ENCODE measurements at places on chromosomes 5 and 9. TPM values are rescaled to one million over a fixed set of nuclear protein-coding genes. Genes with fewer than 3 reads are reported as not detected.

GRCh38 chr9:794386-794785, 47.1 kb upstream of the DMRT1 start:
- DNase-seq = no peak

The BARHL1 gene
- polyA plus RNA-seq = not detected

DNA sequence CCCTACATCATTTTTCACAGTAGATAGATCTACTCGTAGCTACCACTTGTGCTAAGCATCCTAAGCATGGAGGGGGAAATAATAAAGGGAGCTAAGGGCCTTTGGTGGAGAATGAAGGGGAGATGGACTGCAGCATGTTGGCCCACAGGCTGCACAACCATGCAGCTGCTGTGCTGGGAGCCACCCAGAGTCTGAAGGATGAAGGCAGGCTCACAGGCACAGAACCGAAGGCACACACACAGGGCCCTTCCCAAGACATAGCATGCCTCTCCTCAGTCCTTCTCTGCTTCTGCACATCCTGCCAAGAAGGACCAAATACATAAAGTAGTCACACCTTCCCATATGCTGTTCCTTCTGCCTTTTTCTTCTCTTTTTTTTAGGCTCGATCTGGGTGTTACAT, 6.6 kb downstream of the FAM193B start:
- DNase-seq = no peak

DNA sequence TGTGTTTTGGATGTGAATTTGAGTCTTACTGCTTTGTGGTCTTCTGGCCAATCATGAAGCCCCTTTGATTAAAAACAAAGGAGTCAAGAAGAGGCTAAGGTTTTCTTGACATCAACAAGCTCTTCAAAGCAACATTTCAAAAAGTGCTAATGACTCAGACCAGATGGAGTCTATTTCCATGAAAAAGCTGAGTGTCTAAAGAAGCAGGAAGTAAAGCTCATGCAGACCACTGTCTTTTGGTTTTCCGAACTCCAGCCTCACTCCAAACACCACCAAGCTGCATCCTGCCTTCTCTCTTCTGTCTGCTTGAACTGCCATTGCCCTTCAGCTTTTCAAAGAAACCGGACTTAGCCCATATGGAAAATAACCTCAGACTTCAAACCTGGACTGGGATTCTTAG, 115.2 kb downstream of the PRDM6 start:
- no peak for DNase-seq

The ARAP3 gene
- 0.25 TPM for polyA plus RNA-seq

- DNase-seq = no peak
These were observed 112.3 kb upstream of the SMIM23 start for GRCh38 chr5:171673328-171673727.

GRCh38 chr5:143314659-143315058, 88.8 kb downstream of the NR3C1 start:
- DNase-seq = no peak

DNA sequence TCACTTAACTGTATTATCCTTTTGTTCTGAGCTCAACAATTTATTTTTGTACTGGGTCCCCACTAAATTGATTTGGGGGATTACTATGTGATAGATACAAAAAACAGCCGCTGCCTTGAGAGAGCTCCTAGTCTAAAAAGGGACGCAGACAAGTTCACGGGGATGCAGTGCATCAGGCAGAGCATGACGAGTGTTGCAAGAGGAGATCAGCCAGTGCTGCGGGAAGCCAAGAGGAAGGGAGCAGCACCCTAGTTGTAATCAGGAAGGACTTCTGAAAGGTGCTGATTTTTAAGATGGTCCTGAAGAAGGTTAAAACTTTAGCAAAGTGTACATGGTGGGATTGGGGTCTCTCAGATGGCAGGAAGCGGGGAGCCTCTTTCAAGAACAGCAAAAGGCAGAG, 15.8 kb downstream of the GALNT10 start:
- DNase-seq = no peak

DNA sequence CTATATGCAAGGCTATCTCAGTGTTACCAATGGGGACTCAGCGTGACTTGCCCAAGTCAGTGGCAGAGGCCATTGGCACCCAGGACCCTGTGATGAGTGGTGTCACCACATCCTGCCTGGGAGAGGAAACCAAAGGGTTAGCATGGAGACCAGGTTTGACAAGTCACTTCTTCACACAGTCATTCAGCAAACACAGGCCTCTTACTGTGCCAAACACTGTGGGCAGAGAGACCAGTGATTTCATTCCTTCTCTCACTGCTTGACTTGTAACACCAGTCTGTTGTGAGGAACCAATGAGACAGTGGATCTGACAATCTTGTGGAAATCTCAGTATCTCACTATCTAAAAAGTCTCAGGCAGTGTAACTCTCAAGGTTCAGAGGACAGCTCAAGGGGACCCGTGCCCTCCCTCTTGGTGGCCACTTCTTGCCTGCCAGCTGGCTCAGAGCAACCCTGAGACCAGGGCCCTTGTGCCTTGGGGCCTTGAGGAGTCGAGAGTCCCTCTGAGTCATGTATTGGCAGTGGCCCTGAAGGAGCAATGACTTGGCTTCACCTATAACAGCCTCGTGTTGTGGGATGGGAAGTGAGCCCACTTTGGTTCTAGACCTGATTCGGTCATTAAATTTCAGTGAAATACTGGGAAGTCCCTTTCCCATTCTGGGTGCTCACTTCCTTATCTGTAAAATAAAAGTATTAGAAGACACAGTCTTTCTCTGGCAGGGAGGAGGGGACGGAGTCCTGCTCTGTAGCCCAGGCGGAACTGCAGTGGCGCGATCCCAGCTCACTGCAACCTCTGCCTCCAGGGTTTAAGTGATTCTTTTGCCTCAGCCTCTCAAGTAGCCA, 1.6 kb downstream of the FABP6 start:
- no peak for DNase-seq

DNA sequence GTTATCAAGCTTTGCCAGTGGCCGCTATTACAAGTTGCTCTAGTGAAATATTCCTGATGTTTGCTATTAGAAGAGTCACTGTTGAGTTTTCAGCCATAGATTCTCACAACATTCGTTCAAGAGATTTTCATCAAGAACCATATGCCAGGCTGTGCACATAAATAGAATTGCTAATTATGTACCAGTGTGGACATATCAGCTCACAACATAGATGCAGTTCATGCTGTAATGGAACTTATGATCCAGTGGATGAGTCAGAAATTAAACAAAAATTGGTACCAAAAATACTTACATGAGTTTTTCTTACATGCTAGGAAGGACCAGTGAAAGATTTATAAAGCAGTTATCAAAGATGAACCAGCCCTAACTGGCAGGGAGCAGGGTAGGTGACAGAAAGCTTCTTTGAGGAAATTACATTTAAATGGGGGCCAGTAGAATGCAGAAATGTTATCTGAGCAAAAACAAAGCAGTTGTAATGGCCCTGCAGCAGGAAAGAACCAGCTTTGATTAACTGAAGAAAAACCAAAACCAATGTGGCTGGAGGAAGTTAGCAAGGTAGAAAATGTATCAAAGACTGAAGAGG, 404.2 kb downstream of the DNAH5 start:
- DNase-seq = no peak

- no peak for DNase-seq
These were observed 11.8 kb upstream of the TGFBI start for GRCh38 chr5:136016945-136017530.

- DNase-seq = no peak
These were observed 159.8 kb downstream of the ADGRV1 start for GRCh38 chr5:90718387-90718786.

DNA sequence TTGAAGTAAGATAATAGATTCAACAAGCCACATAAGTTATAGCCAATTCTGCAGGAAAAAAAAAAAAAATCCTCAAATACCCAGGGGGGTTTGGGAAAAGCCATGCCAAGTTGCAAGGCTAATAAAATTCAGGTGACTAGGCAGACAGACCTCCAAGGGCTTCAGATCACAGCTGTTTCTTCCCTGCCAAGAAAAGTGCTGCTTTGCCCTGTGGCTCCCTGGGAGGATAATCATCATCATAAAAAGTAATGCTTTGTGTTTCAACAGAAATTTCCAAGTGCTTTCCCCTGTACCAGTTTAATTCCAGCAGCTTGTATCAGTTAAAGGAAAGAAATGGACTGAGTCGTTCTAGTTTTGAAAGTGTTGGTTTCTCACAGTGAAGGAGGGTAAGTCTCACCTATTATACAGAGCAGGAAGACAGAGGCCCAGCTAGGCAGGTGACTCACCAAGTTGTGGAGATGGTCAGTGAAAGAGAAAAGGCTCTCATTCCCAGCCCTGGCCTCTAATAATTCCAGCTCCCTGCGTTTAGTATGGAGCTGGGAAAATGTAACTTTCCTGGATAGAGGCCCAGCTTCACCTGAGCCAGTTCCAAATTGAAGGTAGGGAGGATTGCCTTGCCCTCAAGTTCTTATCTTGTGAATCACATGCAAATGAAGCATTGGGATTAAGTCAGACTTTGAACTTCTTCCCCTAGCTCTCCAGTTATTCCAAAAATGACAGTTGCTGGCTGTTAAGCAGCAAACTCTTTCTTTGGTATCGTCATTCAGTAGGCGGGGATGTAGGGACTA, 263.4 kb downstream of the GRIA1 start:
- DNase-seq = no peak

GRCh38 chr5:79630444-79630843, 18.2 kb downstream of the TENT2 start:
- DNase-seq = no peak

- no peak for DNase-seq
These were observed 132.7 kb upstream of the SLC12A2 start for GRCh38 chr5:127950707-127951391.

GRCh38 chr5:80739057-80739456, 84.3 kb upstream of the DHFR start:
- DNase-seq = no peak

DNA sequence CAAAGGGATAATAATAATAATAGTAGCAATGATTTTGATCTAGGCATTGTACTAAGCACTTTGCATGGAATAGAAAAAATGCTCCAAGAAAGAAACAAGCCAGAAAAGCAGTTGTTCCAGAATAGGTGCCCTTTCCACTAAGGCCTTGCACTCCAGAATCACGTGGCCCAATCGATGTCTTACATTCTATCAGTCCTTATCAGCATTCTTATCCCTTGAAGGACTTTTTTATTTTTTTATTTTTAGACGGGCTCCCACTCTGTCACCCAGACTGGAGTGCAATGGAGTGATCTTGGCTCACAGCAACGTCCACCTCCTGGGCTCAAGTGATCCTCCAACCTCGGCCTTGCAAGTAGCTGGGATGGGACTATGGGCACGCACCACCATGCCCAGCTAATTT, 36.5 kb downstream of the PDZD2 start:
- DNase-seq = no peak

DNA sequence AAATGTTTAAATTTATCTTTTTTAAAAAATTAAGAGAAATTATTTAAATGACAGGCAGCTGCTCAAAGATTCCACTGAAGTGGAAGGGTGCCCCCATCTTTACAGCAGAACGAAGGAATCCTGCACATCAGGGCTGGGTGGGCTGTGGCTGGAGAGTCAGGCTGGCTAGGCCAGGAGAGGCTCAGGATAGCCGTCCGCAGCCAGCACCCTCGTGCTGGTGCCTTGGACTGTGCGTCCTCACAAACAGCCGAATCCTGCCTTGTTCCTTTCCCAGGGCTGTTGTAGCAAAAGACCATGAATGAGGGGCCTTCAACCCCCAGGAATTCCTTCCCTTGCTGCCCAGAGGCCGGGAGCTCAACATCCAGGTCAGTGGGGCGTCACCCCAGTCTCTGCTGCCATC, 64.6 kb upstream of the FCN1 start:
- DNase-seq = no peak

The CDC25C gene
- polyA plus RNA-seq = not detected

- peak; percentile 77 for DNase-seq
These were observed 23.6 kb downstream of the PCDHGC5 start for GRCh38 chr5:141512390-141512910.

- DNase-seq = no peak
These were observed 7.0 kb upstream of the MRNIP start for GRCh38 chr5:179865491-179866240.

DNA sequence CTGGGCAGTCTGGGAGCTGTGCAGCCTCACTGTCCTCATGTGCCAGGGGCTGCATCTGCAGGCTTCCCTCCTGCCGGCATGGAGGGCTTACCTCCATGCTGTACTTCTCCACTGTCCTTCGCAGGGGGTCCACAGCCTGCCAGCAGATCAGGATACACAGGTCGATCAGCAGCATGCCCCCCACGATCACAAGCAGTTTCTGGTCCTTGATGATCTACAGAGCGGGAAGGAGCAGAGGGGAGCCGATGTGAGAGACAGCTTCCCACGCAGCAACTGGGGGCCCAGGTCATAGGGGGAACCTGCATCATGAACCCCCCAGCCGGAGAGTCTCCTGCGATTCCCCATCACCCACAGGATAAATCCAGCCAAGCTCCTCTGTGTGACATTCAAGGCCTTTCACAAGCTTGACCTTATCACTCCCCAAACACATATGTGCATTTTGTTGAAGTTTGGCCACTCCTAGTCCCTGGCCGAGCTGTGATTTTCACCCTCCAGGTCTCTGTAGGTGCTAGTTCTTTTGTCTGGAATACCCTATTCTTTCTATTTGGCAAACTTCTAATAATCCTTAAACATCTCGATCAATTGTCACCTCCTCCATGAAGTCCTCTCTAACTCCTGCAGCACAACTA, 107.3 kb upstream of the TBC1D2 start:
- no peak for DNase-seq

The GOLPH3 gene
- 23.3 TPM for polyA plus RNA-seq

GRCh38 chr9:98135938-98136337, 16.9 kb upstream of the TRIM14 start:
- DNase-seq = no peak

- no peak for DNase-seq
These were observed 657.8 kb downstream of the TLE1 start for GRCh38 chr9:81031422-81032029.

GRCh38 chr5:168357876-168358275, 66.4 kb downstream of the WWC1 start:
- DNase-seq = no peak

The LCN12 gene
- polyA plus RNA-seq = 1.5 TPM

The SAXO1 gene
- polyA plus RNA-seq = not detected

GRCh38 chr9:129208207-129209032, 30.4 kb upstream of the IER5L start:
- no peak for DNase-seq

DNA sequence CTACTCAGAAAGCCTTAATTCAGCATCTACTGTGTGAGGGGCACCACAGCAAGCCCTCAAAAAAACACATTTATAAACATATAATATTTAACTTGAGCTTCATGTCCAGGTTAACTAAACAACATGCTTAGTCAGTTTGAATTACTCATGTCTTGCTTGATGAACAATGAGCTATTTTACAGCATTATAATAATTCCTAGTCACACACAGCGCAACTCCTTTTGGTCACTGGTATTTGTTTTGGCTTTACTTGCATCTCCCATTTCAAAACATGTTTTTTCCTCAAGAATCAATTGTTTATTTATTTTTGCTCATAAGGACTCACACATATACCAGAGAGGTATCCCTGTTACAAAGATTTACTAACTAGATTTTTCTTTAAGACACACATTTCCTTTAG, 616.7 kb upstream of the DAB2 start:
- no peak for DNase-seq

- no peak for DNase-seq
These were observed 19.7 kb downstream of the CYSTM1 start for GRCh38 chr5:140194662-140195061.
